DMS79 treated with DMSO at 0.1 percent for 48 hours (cell line): ENCODE measurements at places on chromosomes 12 and 14.

DNA sequence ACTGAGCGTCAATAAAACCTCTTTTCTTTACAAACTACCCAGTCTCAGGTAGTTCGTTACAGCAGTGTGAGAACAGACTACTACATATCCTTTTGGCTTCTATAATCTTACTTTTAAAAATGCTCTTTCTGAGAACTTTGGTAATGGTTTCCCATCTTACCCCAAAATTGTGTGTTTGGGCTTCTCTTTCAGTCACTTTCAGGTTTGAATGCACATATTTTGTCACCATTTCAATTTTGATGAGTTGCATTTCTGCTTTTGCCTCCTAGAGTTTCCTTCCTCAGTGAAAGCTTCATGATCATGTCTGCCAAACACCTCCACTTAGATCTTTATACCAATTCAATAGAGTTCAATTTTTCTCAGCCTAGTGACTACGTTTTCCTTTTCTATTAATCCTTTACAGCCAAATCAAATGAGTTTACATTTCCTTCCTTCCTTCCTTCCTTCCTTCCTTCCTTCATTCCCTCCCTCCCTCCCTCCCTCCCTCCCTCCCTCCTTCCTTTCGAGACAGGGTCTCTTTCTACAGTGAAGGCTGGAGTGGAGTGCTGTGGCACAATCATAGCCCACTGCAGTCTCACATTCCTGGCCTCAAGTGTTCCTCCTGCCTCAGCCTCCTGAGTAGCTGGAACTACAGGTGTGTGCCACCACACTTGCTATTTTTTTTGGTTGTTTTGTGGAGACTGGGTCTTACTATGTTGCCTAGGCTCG is 124.9 kb downstream of the BCAT1 start:
- no peak for DNase-seq

GRCh38 chr12:22656831-22657230 is 31.9 kb downstream of the ETNK1 start:
- peak; percentile 21 for DNase-seq

GRCh38 chr14:100325958-100326357 is 2.8 kb downstream of the SLC25A47 start:
- DNase-seq = no peak

- no peak for DNase-seq
Measured at GRCh38 chr12:34406996-34407300, 384.7 kb downstream of the ALG10 start.

DNA sequence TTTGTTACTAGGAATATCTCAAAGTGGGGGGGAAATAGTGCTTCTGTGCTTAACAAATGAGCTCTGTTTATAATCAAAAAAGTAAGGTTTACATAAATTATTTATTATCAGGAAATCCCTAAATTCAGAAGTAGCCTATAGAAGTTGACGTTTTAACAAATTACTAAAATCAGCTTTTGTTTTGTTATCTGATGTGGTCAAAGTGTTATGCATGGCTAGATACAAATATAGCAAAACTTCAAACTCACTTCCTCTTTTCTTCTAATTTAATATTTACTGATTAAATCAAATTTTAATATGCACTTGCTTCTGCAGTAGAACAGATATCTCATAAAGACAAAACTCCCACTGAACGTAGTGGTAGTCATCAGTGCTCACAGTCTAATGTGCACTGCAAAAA is 47.5 kb downstream of the GARIN6 start:
- no peak for DNase-seq

DNA sequence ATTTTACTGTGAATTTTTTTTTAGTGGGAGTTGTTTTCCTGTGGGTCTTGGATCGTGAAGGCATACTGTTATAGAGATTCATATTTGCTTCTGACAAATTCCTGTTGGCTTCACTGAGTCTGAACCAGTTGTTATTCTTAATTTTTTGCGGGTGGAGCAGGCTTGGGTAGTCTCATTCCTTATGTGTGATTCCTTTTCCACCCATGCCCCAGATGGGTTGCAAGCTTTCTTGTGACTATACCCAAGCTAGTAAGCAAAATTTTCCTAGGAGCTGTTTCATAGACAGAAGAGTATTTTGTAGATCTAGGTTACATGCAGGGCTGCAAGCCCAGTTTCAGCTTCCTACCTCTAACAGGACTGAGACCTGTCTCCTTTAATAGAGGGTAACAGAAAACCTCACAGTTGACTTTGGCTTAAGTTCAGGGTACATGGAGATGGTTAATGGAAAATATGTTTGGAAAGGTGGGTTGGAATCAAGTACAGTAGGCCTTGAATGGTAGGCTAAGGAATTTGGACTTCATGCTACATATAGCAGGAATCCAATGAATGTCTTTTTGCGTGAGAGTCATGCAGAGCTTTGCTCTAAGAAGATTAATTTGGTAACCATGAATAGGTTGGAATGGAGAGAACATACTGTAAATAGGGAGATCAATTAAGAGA is 29.0 kb downstream of the TRMT5 start:
- no peak for DNase-seq

DNA sequence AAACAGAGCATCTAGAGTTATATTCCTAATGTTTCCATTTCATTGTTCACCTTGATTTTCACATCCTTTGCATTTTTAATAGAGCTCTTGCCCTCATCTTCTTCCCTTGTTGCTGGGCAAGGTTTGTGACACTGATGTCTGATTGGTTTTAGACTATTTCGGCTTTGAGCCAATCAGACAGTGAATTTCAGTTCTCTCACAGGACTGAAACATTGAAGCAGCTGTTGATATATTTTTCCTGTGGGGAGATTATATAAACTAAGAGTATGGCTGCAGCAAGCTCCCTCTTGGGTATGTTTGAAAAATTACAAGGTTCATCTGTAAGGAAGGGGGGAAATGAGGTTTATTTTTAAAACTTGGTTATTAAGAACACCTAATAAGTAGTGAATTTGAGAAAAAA is 51.2 kb downstream of the ATF7IP start:
- no peak for DNase-seq

DNA sequence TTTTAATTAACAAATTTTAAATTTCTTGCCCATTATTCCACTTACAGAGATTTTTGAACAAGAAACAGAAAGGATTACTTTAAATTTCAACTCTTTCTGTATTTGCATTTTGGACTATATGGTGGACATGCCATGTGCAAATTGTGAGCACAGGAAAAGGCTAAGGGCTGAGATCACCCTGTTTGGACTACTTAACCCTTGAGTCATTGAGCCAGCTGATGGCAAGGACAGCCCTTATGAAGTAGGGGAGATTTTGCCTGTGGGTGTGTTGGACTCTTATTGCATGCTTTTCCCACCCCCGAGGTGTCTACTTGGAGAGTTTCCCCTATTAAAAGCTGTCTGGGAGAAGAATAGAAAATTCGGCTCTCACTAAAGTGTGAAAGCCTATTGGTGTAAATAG is 17.2 kb downstream of the DERA start:
- no peak for DNase-seq
